Peyer's patch (tissue), 4 donors: ENCODE measurements at places on chromosomes 2 and 18.

GRCh38 chr2:36318547-36318946, 37.0 kb upstream of the CRIM1 start:
- H3K27me3 ChIP-seq, result no peaks in the 10 kb centered on the region
- no peaks in the 10 kb centered on the region for H3K36me3 ChIP-seq
- no peak overlapping the region for H3K27ac ChIP-seq
- H3K4me3 ChIP-seq, result no peak overlapping the region
- DNase-seq, result no peak

- H3K4me3 ChIP-seq, result no peak overlapping the region
- no peaks in the 10 kb centered on the region for H3K27me3 ChIP-seq
- DNase-seq, result no peak
- no peak overlapping the region for H3K27ac ChIP-seq
- no peaks in the 10 kb centered on the region for H3K36me3 ChIP-seq
- no peaks in the 10 kb centered on the region for H3K4me1 ChIP-seq
Observed at GRCh38 chr2:197950724-197951123, 146.3 kb downstream of the PLCL1 start.

DNA sequence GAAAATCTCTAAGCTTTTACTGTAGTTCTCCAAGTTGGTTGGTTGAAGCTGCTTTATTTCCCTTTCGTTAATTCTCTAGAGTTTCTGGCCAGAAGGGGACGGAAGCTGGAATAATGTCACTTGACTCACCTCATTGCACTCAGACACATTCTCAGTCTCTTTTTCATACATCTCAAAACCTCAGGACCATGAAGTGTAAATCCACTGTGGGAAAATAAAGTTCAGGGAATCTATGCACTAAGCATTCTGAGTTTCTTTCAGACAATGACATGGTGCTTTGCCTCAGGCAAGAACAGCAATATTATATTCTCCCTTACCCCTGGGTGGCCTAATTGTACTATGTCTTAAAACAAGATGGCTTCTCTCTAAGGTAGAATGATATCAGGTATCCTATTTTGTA, 167.8 kb downstream of the PRPF40A start:
- no peaks in the 10 kb centered on the region for H3K4me1 ChIP-seq
- no peak overlapping the region for H3K4me3 ChIP-seq
- no peak overlapping the region for H3K27ac ChIP-seq
- DNase-seq, result no peak
- H3K36me3 ChIP-seq, result no peaks in the 10 kb centered on the region
- no peaks in the 10 kb centered on the region for H3K27me3 ChIP-seq

DNA sequence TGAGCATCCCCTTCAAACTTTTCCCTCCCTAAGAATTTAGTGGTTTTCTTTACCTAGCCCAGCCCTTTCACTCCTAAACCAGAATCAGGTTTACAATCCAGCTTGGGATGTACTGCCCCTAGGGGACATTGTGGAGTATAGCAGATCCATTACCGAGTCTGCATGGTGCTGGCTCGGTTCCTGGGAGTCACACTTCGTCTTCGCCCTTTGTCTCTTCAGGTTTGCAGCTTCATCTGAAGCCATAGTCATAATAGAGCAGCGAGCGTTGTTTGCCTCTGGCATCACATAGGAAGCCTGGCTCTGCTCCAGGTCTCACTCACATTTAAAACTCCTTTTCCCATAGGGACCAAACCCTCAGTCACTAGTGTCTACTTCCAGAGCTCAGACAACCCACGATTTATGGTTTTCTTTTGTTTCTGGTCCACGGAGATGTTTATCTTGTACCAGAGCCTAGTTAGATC, 16.8 kb upstream of the LYPD6 start:
- no peaks in the 10 kb centered on the region for H3K4me1 ChIP-seq
- H3K27ac ChIP-seq, result no peak overlapping the region
- H3K4me3 ChIP-seq, result no peak overlapping the region

GRCh38 chr2:12070153-12070552, 323.7 kb downstream of the LPIN1 start:
- no peaks in the 10 kb centered on the region for H3K36me3 ChIP-seq
- no peak overlapping the region for H3K4me3 ChIP-seq
- H3K27me3 ChIP-seq, result no peaks in the 10 kb centered on the region
- DNase-seq, result no peak
- no peak overlapping the region for H3K27ac ChIP-seq

- no peaks in the 10 kb centered on the region for H3K36me3 ChIP-seq
- no peaks in the 10 kb centered on the region for H3K27me3 ChIP-seq
- no peak for DNase-seq
- H3K4me1 ChIP-seq, result peaks cover 3% of the 10 kb centered on the region
- H3K4me3 ChIP-seq, result no peak overlapping the region
- H3K27ac ChIP-seq, result no peak overlapping the region
Observed at GRCh38 chr2:69113627-69114026, 100.6 kb downstream of the ANTXR1 start.

GRCh38 chr2:209463226-209463625, 39.4 kb downstream of the MAP2 start:
- H3K36me3 ChIP-seq, result no peaks in the 10 kb centered on the region
- no peak overlapping the region for H3K4me3 ChIP-seq
- no peaks in the 10 kb centered on the region for H3K27me3 ChIP-seq
- no peak for DNase-seq
- H3K4me1 ChIP-seq, result no peaks in the 10 kb centered on the region
